ENCODE measurements at places on chromosomes 5 and 9.

- DNase-seq, result no peak
These were observed 10.0 kb downstream of the PRR7 start for GRCh38 chr5:177456591-177456964.

DNA sequence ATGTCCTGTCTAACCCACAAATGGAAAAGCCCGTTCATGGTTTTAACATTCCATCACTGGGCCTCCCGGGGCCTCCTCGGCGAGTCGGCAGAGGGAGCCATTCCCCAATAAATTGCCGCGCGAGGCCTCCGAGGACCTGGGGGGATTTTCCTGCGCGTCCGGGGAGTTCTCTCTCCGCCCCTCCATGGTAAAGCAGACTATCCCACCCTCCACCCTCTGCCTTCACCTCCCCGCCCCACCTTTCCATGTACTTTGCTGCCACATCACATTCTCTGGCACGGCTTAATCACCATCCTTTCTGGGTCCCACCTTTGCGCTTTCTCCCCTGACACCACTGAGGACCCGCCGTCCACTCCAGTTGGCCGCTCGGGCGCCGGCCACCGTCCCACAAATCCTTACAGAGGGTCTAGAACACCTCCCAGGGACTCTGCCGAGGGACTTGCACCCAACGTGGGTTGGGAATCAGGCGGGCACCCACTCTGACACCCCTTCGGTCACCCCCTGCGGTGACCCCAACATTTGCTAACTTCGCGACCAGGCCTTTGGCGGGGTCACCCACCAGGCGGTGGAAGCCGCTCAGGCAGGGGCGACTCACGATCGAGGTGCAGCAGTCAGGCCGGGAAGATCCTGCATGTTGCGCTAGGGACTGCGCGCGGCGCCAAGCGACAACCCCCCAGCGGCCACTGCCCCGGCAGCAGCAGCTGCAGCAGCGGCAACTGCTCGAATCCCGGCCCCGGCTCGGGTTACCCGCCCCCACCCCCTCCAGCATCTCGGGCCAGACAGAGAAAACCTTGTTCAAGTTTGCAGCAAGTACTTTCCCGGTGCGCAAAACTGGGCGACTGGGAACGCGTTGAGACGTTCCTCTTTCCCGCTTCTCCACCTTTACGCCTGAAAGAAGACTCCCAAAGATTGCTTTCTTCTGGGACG lies at the start of gene MEGF10:
Gene MEGF10, plus strand, starts transcription at position 778 of the 927 bp plus-strand sequence. CDS start 40,513 bp downstream, outside the sequence.
- DNase-seq, result peak; percentile 16

DNA sequence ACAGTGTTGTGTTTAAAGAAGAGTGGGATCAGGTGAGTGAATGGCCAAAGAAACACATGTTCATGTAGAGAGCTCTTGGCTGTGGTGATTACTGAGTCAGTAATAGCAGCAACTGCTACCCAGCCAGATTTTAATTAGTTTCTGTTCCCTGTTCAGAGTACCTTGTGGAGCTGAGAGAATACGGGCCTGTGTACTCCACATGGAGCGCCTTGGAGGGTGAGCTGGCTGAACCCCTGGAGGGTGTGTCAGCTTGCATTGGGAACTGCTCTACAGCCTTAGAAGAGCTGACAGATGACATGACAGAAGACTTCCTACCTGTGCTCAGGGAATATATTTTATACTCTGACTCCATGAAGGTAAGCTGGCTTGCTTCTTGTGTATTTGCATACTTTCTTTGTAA lies 52.3 kb downstream of the SLC46A2 start:
- no peak for DNase-seq

- no peak for DNase-seq
These were observed 94.3 kb downstream of the INSYN2B start for GRCh38 chr5:169886033-169886432.

Measured in T1000 (cell line).